ENCODE measurements at places on chromosomes 13 and 19.
A peak's percentile ranks its signal among the peaks of the same experiment; 100 is the strongest.

DNA sequence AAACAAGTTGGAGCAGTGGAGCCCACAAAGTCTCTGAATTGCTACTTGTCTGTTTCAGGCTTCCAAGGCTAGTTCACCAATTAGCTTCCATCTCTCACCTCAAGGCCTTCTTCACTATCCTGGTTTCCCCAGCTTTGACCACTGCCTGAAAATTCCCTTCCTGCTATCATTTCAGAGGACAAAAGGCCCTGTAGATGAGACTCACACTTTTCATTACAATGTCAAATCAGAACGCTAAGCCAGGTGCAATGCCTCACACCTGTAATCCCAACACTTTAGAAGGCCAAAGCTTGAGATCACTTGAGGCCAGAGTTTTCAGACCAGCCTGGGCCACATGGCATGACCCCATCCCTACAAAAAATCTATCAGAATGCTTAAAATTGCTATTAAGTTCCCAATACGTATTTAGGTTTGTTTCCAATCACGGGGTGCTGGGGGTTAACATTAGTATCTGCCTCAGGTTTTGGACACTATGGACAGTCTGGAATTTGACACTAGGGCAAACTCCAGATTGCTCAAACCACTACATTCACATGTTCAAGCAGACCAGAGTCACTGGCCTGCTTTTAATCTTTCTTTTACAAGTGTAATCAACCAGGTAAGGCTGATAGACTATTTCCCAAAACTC is 5.5 kb downstream of the TPT1 start:
- no peak for DNase-seq

- DNase-seq, result peak; percentile 40
These were observed 37.1 kb upstream of the TFDP1 start for GRCh38 chr13:113547238-113547971.

DNA sequence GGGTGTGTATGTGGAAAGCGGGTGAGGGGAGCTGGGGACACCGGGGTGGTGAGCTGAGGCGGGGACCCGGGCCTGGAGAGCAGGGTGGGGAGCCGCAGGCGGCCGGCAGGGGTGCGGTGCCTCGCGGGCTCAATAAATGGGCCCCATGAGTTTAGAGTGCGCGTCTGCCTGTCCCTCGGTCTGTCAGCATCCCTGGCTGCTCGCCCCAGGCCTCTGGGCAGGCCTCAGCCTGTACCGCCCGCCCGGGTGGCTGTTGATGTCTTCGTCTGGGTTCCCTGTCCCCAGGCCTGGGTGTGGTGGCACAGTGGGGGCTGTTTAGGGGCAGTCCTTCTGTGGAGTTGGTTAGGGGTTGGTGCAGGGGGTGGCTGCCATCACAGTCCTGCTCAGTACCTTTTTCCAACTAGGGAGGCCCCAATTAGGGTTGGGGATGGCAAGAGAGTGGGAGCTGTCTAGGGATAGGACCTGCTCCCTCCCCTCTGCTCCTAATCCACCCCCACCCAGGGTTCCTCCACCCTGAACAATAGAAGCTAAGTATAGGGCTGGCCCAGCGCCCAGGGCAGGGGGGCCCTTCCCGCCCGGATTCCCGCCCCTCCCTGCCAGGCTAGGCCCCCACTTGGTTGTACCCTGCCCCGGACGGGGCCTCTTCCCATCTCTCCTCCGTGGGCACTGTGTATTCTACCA is 12.2 kb downstream of the CIC start:
- DNase-seq, result no peak

DNA sequence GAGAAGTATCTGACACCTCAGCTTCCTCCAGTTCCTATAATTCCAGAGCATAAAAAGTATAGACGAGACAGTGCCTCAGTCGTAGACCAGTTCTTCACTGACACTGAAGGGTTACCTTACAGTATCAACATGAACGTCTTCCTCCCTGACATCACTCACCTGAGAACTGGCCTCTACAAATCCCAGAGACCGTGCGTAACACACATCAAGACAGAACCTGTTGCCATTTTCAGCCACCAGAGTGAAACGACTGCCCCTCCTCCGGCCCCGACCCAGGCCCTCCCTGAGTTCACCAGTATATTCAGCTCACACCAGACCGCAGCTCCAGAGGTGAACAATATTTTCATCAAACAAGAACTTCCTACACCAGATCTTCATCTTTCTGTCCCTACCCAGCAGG is 3.1 kb downstream of the KLF5 start:
- DNase-seq, result no peak

DNA sequence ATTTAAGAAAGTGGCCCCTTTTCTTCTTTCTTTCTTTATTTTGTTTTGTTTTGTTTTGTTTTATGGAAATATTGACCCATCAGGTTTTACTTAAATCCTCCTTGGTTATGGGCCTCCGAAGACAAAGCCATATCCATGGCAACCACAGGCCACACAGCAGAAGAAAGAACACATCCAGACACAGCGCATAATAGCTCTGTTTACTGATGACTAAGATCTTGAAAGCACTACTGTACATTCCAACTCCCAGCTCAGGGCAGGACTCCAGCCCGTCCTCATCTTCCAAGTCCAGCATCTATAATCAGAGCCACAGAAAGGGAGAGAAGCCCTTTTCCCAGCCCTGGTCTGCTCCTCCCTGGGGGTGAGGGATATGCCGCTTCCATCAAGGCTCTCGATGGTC is 84.3 kb downstream of the NUFIP1 start:
- no peak for DNase-seq

Measured in kidney capillary endothelial cell (primary cell).